ENCODE measurements at places on chromosomes 11 and 22.

- DNase-seq, result no peak
These were observed 5.0 kb upstream of the PGA3 start for GRCh38 chr11:61198361-61198760.

- DNase-seq, result no peak
These were observed 62.2 kb downstream of the PKNOX2 start for GRCh38 chr11:125226706-125227105.

- DNase-seq, result no peak
These were observed 92.9 kb upstream of the USP47 start for GRCh38 chr11:11748706-11749365.

GRCh38 chr11:110665689-110666465, 46.4 kb downstream of the ARHGAP20 start:
- no peak for DNase-seq

DNA sequence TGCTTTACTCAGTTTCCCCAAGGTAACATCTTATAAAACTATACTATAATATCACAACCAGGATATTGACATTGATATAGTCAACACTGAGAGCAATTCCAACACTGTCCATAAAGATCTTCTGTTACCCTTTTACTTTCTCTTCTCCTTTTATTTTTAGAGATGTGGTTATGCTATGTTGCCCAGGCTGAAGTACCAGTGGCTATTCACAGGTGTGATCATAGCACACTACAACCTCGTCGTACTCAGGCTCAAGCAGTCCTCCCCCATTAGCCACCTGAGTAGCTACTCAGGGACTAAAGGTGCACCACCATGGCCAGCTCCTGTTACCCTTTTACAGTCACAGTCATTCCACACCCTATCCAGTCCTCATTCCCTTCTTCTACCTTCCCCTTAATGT, 119.7 kb downstream of the CWF19L2 start:
- DNase-seq, result no peak

- no peak for DNase-seq
These were observed 3.2 kb upstream of the FLI1 start for GRCh38 chr11:128690665-128691101.

- DNase-seq, result no peak
These were observed 1383.3 kb downstream of the TBC1D22A start for GRCh38 chr22:48145738-48146137.

DNA sequence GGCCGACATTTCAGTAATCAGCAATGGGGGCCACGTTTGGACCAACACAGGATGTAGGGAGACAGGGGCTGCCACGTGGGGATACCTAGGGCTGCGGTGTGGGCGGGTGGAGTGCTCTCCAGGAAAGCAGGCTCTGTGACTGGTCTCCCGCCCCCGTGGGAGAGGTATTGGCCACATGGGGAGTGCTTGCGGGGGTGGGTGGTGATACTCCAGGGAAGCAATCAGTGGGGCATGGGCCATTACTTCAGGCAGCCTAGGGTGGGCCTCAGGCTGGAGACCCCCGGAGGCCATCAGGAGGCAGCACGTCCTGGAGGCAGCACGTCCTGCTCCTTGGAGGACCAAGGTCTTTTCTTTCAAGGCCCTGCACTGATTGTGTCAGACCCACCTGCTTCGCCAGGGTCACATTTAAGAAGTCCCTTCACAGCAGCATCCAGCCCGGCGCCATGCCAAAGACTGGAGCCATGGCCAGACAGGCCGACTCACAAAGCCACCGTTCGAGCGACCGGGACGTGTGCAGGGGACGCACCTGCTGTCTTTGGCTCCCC, 3.0 kb upstream of the MUC2 start:
- no peak for DNase-seq

GRCh38 chr22:19549428-19549827, 25.2 kb upstream of the CLDN5 start:
- no peak for DNase-seq

DNA sequence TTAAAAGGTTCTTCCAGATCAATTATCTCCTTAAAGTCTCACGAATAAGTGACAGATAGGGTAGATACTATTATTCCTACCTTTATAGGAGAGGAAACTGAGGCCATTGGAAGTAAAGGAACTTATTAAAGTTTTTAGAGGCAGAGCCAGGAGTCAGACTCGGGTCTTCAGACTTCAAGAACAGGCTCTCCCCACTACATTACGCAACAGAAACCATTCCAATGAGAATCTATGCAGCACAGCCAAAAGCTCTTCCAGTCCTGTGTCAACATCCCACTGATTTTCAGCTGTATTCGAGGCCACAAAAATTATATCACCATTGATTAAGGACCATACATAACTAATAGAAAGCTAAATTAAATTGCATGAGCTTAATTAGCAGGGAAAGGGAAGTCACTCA, 77.4 kb downstream of the RELT start:
- no peak for DNase-seq

GRCh38 chr11:70532731-70533130, 134.4 kb downstream of the CTTN start:
- DNase-seq, result no peak

DNA sequence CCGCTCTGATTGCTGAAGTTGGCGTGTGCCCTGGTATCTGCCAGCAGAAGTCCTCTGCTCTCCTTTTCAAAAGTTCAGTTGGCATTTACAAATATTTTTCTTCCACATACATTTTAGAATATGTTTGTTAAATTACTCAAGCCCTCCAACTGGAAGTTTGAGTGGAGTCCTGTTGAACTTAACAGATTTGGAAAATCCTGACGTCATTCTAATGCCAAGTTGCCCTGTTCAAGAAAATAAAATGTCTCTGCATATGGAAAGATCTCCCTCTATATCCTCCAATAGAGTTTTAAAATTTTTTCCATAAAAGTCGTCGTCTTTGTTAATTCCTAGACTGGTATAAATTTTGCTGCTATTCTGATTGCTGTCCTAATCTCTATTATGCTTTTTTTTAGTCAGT, 3.3 kb downstream of the KCNQ1OT1 start:
- DNase-seq, result no peak

DNA sequence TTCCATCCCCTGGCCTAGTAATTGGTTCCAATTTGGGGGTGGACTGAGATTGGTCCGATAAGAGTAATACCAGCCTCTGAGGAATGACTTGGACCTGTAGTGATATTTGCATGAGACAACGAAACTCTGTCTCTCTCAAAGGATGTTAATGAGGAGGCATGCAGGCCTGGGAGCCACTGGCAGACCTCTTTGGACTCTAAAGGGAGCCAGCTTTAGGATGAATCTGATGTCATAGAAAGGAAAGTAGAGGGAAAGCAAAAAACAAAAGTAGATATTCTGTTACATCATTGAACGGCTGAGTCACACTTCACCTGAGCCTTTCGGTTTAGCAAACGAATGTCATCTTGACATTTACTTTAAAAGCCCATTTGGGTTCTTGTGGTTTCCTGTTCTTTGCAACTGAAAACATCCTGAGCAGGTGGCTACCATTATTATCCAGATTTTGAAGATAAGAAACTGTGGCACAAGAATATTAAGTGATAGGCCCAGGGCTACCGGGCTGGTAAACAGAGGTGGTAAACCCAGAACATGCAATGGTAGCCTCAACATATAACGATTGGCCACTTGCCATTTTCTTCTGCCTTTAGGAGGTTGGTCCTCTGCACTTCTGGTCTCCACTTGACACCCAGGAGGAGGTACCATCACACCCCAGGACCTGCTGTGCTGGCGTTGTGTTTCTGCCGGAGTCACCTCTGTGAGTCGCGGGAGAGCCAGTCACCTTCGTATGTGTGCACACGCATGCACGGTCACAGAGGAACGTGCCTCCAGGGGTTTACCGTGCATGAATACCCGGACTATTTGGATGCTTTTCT, 42.7 kb downstream of the RTL6 start:
- DNase-seq, result peak; percentile 55

- DNase-seq, result peak; percentile 55
These were observed 12.9 kb downstream of the ABTB2 start for GRCh38 chr11:34344768-34345539.

- no peak for DNase-seq
These were observed 13.1 kb downstream of the ADM start for GRCh38 chr11:10317776-10318526.

DNA sequence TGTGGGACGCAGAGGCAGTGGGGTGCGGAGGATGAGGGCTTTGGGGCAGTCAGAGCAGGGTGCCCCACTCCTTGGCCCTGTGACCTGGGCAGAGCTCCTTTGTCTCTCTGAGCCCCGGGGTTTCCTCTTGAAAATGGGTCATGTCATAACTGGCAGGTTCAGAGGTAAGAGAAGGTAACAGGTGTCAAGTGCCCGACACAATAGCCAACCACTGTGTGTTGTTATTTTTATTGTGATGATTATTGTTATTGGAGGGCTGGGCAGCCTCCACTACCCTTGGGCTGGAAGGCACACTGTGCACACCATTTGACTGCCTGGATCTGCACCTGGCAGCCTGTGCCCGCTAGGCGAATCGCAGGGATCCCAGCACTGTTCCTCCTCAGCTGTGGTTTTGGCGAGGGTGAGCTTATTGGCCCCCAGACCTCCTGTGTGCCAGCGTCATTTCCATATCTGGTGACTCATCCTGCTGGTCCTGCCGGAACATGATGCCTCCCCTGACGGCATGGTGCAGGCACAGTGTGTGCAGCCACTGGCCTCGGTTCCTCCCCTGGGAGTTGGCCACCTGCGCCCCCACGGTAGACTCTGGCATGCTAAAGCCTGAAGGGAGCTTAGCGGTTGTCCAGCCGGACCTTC, 15.4 kb upstream of the SOX10 start:
- DNase-seq, result no peak

- no peak for DNase-seq
These were observed 15.0 kb downstream of the PTPRJ start for GRCh38 chr11:47995360-47995769.

DNA sequence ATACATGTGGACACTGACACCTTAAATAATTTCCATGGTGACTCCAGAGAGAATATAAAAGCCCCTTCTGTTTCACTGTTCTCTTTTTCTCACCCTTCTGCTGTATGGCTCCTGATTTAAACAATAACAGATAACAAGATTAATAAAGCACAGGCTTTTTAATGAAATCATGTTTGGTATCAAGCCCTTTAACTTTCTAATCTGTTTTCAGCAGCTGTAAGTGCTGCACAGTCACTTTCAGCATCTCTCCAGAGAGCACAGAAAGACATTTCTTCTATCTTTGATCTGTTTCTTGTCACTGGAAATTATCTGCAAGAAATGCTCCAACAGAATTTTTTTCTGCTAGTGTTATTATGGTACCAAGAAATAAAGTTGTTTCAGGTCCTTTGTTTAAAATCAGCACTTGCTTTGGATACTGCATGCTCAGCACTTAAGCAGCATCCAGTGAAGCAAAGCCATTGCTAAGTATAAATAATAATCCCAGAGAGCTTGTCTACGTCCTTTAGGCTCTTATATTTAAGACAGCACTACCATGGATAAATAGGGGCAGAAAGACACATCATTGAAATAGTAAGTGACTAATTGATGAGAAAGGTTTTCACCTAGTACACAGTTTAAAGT, 134.2 kb upstream of the CARD18 start:
- DNase-seq, result no peak

DNA sequence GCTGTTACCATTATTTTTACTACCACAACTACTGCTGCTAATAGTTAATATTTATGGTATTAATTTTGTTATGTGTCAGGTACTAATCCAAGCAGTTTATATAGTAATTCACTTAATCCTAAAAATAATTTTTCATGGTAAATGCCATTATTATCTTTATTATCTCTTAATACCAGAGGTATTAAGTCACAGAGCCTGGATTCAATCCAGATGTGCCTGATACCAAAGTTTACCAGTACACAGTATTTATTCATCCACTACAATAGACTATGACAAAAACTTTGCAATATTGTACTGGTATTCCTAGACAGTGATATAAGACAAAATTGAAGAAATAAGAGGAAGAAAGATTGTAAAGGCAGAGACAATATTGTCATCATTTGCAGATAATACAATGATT, 24.5 kb downstream of the MAP6 start:
- DNase-seq, result no peak

GRCh38 chr11:55967914-55968313, 1.8 kb downstream of the OR10AG1 start:
- DNase-seq, result no peak

GRCh38 chr11:95095858-95096587, 6.4 kb downstream of the ENDOD1 start:
- DNase-seq, result no peak

- no peak for DNase-seq
These were observed 33.0 kb upstream of the APOBEC3A start for GRCh38 chr22:38924347-38924952.

DNA sequence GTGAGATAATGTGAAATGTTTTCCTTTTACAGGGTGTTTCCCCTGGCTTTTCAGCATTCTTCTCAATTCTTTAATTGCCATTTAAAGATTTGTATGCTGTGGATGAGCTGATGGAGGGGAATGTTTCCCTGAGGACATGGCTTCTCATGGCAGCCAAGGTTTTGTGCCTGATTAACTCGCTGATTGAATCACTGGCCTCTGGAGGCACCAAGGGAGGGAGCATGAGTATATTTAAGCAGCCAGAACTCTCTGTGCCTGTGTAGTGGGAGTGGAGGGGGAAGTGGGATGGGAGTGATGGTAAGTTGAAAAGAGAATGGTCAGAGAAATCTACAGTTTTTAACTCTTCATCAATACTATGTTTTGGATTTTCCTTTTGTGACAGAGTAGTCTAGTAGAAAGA, 88.7 kb downstream of the STIM1 start:
- no peak for DNase-seq

- DNase-seq, result no peak
These were observed 42.4 kb downstream of the OSBP start for GRCh38 chr11:59573216-59573615.

DNA sequence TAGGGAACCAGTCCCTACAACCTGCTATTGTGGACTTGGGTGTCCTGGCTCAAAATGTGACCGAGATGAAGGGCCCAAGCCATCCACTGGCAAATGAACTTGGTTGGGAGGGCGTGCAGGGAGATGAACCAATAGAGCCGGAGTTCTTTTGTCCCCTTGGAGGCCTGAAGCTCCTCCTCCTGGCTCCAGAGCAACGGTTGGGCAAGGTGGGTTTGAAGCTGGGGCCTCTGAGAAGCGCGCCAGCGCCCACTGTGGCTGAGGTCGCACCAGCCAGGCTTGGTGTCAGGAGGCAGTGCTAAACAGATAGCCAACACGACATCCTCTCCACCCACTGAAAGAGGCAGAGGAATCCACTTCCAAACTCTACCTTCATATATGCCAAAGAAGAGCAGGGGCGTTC, 36.0 kb upstream of the PACSIN2 start:
- DNase-seq, result no peak

- DNase-seq, result no peak
These were observed 332.8 kb downstream of the MN1 start for GRCh38 chr22:27468712-27469111.
